CD4-positive, alpha-beta T cell (primary cell): ENCODE measurements at places on chromosomes 16 and 17. TPM values are rescaled to one million over a fixed set of nuclear protein-coding genes. Genes with fewer than 3 reads are reported as not detected.

Gene TBC1D3G
- total RNA-seq: not detected

Gene PROCA1
- total RNA-seq: 4.1 TPM

Gene CACNG1
- total RNA-seq: not detected

Gene OR4D2
- not detected for total RNA-seq

Gene CMTM1
- 0.66 TPM for total RNA-seq

Gene CES4A
- total RNA-seq: 14.9 TPM

Gene COPZ2
- total RNA-seq: 0.88 TPM

Gene CASKIN2
- 0.17 TPM for total RNA-seq

Gene NAGLU
- total RNA-seq: 7.8 TPM

Gene DNAI2
- 1.2 TPM for total RNA-seq

Gene PIMREG
- not detected for total RNA-seq

Gene NTN1
- total RNA-seq: 0.14 TPM

Gene BPTF
- 125 TPM for total RNA-seq

Gene ALDH3A2
- 20.9 TPM for total RNA-seq

Gene CPPED1
- 2.3 TPM for total RNA-seq

Gene KRTAP1-1
- not detected for total RNA-seq

Gene TBC1D3C
- not detected for total RNA-seq

Gene GNGT2
- total RNA-seq: 2.3 TPM

Gene DNAH9
- total RNA-seq: not detected
